Aorta (tissue), 5 donors: ENCODE measurements at places on chromosomes 1 and 21. TPM values are rescaled to one million over a fixed set of nuclear protein-coding genes. Genes with fewer than 3 reads are reported as not detected.

The COL6A1 gene
- total RNA-seq: 458 TPM

The LCE2C gene
- total RNA-seq: not detected

The SLC1A7 gene
- total RNA-seq: 0.16 TPM

The RAVER2 gene
- 18.2 TPM for total RNA-seq

The CELA3A gene
- total RNA-seq: 5.2 TPM

The C1QB gene
- 225 TPM for total RNA-seq

The OLIG2 gene
- total RNA-seq: not detected

The NUAK2 gene
- total RNA-seq: 1.7 TPM

The FMO2 gene
- total RNA-seq: 213 TPM

GRCh38 chr1:225949041-225949440, 8.0 kb upstream of the LEFTY2 start:
- DNase-seq: no peak
- no peaks in the 10 kb centered on the region for H3K27me3 ChIP-seq
- no peaks in the 10 kb centered on the region for H3K36me3 ChIP-seq
- H3K4me1 ChIP-seq: no peaks in the 10 kb centered on the region

DNA sequence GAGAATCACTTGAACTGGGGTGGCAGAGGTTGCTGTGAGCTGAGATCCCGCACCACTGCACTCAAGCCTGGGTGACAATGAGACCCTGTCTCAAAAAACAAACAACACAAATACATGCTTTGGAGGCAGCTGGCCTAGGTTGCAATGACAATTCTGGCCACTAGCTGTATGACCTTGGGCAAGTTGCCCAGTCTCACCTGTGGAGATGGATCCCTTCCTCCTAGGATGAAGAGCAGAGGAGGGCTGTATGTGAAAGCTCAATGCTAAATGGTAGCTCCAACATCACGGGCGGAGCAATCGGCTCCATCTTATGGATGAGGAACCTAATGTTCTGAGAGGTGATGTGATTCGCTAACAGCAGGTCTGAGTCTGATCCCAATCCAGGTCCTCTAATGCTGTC, 20.6 kb downstream of the ADORA1 start:
- H3K36me3 ChIP-seq: no peaks in the 10 kb centered on the region
- H3K4me1 ChIP-seq: no peaks in the 10 kb centered on the region
- no peaks in the 10 kb centered on the region for H3K27me3 ChIP-seq
- DNase-seq: no peak

DNA sequence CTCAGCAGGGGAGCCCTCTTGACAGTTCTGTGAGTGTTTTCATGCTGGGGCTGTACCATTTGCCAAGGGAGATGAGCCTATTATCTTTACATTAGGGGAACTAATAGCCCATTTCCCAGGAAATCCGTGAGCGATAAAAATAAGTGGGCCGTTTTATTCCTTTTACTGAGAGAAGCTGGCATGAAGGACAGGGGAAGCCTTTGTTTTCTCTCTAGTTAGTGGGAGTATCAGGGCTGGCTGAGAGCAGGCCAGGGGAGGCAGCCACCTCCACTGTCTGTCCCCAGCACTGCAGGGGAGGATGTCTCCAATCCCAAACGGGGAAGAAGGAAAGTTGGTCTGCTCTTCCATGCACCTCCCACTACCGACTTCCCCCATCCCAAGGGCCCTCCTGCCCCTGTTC, 2.5 kb downstream of the UBL4B start:
- H3K4me1 ChIP-seq: no peaks in the 10 kb centered on the region
- no peak overlapping the region for H3K27ac ChIP-seq
- DNase-seq: no peak
- no peaks in the 10 kb centered on the region for H3K27me3 ChIP-seq
- H3K4me3 ChIP-seq: no peak overlapping the region

GRCh38 chr1:161930064-161930463, 93.6 kb downstream of the OLFML2B start:
- DNase-seq: no peak
- H3K36me3 ChIP-seq: no peaks in the 10 kb centered on the region
- no peaks in the 10 kb centered on the region for H3K27me3 ChIP-seq
- peak overlapping the region; percentile 68 for H3K27ac ChIP-seq
- H3K4me1 ChIP-seq: peaks cover 8% of the 10 kb centered on the region

GRCh38 chr1:17110555-17110926, 8.7 kb downstream of the PADI2 start:
- H3K4me1 ChIP-seq: no peaks in the 10 kb centered on the region
- DNase-seq: no peak
- no peaks in the 10 kb centered on the region for H3K36me3 ChIP-seq
- H3K4me3 ChIP-seq: no peak overlapping the region

GRCh38 chr21:20106368-20106767, 891.8 kb upstream of the NCAM2 start:
- H3K27me3 ChIP-seq: no peaks in the 10 kb centered on the region
- H3K36me3 ChIP-seq: no peaks in the 10 kb centered on the region
- H3K4me3 ChIP-seq: no peak overlapping the region
- no peak overlapping the region for H3K27ac ChIP-seq

DNA sequence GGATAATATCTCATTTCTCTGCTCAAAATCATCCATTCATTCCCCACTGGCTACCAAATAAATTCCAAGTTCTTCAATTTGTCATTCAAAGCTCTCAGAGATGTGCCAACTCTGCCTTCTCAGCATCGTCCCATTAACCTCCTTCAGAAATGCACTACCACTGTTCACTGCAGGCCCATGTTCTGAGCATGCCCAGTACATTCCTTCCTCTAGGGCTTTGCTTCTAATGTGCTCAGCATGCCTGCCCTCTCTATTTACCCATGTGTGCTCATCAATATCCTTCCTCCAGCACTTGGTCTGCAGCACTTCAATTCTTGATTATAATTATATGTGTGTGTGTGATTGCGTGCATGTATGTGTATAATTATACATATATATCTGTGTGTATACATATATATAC, 36.1 kb upstream of the RGS8 start:
- no peaks in the 10 kb centered on the region for H3K27me3 ChIP-seq
- no peak for DNase-seq
- H3K4me1 ChIP-seq: no peaks in the 10 kb centered on the region

- peak; percentile 92 for DNase-seq
- no peaks in the 10 kb centered on the region for H3K36me3 ChIP-seq
- H3K27ac ChIP-seq: peak overlapping the region; percentile 96
- no peaks in the 10 kb centered on the region for H3K4me1 ChIP-seq
- H3K4me3 ChIP-seq: no peak overlapping the region
- no peaks in the 10 kb centered on the region for H3K27me3 ChIP-seq
Measured at GRCh38 chr1:156104065-156104810, 10.3 kb upstream of the LMNA start.

DNA sequence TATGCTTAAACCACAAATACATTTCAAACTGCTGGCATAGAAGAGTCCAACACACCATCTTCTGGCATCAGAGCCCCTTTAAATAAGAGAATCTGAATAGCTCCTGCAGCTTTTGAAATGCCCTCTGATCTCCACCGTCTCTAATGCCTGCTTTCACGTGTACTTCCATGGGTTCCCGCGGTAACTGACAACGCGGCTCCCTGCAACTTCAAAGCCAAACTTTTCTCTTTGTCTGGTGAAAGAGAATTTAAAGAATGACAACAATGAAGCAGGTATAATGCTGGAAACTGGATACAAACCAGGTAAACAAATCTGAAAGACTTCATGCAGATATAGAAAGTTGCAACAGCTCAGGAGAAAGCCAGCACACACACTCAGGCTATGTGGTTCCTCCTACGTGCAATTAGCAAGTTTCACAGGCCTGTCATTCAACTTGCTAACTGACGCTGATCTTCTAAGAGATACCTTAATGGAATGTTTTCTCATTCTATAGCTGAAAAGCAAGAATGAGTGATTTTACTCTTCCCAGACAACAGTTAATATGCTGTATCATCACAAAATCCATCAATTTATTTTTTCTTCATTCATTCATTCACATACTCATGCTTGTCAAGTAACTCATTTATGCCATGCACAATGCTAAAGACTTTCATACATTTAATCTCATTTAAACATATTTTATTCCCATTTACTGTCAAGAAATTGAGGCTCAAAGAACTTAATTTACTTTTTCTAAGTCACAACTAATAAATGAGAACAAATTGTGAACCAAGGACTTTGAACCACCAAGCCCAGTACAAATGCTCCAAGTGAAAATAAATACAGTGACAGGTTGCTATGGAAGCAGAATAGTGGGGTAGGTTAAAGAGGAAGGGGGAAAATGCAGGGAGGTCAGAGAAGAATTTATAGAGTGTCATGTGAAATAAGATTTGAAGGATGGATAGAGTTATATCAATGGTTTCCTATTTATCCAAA, 202.7 kb upstream of the SNX7 start:
- no peak overlapping the region for H3K4me3 ChIP-seq
- no peaks in the 10 kb centered on the region for H3K27me3 ChIP-seq
- no peak overlapping the region for H3K27ac ChIP-seq
- no peak for DNase-seq
- no peaks in the 10 kb centered on the region for H3K4me1 ChIP-seq

GRCh38 chr1:9872430-9873165, 37.5 kb downstream of the CTNNBIP1 start:
- no peak overlapping the region for H3K4me3 ChIP-seq
- H3K4me1 ChIP-seq: peaks cover 2% of the 10 kb centered on the region
- no peak for DNase-seq
- H3K27ac ChIP-seq: no peak overlapping the region
- H3K36me3 ChIP-seq: no peaks in the 10 kb centered on the region

DNA sequence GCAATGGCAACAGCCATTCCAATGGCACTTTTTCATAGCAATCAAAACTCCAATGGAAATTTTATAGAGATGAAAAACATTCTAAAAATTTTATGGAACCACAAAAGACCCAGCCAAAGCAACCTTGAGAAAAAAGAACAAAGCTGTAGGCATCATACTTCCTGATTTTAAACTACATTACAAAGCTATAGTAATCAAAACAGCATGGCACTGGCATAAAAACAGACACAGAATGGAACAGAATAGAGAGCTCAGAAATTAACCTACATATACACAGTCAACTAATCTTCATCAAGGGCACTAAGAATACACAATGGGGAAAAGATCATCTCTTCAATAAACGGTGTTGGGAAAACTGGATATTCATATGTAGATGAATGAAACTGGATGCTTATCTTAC, 401.5 kb downstream of the NPHP4 start:
- no peak for DNase-seq
- H3K4me1 ChIP-seq: no peaks in the 10 kb centered on the region
- no peak overlapping the region for H3K4me3 ChIP-seq

- peaks cover 4% of the 10 kb centered on the region for H3K4me1 ChIP-seq
- no peaks in the 10 kb centered on the region for H3K27me3 ChIP-seq
- DNase-seq: no peak
- no peaks in the 10 kb centered on the region for H3K36me3 ChIP-seq
- no peak overlapping the region for H3K4me3 ChIP-seq
- H3K27ac ChIP-seq: no peak overlapping the region
Measured at GRCh38 chr1:162218546-162218945, 149.1 kb downstream of the NOS1AP start.

GRCh38 chr1:245715291-245715701, 560.5 kb downstream of the KIF26B start:
- no peak overlapping the region for H3K4me3 ChIP-seq
- no peak for DNase-seq
- H3K27ac ChIP-seq: no peak overlapping the region
- no peaks in the 10 kb centered on the region for H3K36me3 ChIP-seq

GRCh38 chr1:60797351-60797750, 285.0 kb upstream of the NFIA start:
- no peaks in the 10 kb centered on the region for H3K4me1 ChIP-seq
- no peak for DNase-seq
- H3K27ac ChIP-seq: no peak overlapping the region
- H3K27me3 ChIP-seq: no peaks in the 10 kb centered on the region
- no peak overlapping the region for H3K4me3 ChIP-seq
- no peaks in the 10 kb centered on the region for H3K36me3 ChIP-seq

- no peaks in the 10 kb centered on the region for H3K4me1 ChIP-seq
- no peaks in the 10 kb centered on the region for H3K36me3 ChIP-seq
- no peak overlapping the region for H3K4me3 ChIP-seq
- H3K27me3 ChIP-seq: no peaks in the 10 kb centered on the region
- H3K27ac ChIP-seq: no peak overlapping the region
Measured at GRCh38 chr1:44359234-44359935, 4.3 kb upstream of the ERI3 start.

DNA sequence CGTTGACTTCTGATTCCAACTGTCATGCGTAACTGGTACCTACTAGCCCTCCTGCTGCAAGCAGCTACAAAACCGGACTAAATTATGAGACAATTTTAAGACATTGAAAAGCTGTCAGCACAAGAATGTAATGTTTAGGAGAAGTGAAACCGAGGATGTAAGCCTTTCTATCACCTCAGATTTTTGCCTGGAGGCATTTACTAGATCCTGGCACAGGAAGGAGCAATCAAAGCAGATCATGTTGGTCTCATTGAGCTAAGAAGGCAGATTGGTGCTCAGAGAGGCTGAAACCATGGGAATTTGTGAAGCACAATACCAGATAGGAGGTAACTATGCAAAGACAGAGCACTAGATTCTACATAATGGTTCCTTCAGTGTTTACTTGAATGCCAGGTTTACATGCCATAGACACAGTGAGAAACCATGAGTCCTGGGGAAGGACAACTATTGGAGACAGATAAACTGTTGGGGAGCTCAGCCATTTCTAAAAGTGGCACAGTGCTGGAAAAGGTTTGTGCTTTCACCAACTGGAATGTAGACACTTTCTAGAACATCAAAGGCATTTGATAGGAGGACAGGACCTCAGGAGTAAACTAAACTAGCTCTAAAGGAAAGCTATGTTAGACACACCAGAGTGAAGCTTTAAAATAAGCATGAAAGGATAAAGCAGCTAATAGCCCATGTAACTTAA, 179.4 kb downstream of the LYPLAL1 start:
- H3K4me3 ChIP-seq: no peak overlapping the region
- no peaks in the 10 kb centered on the region for H3K4me1 ChIP-seq
- H3K36me3 ChIP-seq: no peaks in the 10 kb centered on the region
- DNase-seq: no peak
- H3K27ac ChIP-seq: no peak overlapping the region

GRCh38 chr21:35244514-35244913, 195.4 kb upstream of the RUNX1 start:
- H3K36me3 ChIP-seq: no peaks in the 10 kb centered on the region
- H3K27me3 ChIP-seq: no peaks in the 10 kb centered on the region
- H3K4me3 ChIP-seq: no peak overlapping the region
- H3K27ac ChIP-seq: no peak overlapping the region
- peaks cover 4% of the 10 kb centered on the region for H3K4me1 ChIP-seq

DNA sequence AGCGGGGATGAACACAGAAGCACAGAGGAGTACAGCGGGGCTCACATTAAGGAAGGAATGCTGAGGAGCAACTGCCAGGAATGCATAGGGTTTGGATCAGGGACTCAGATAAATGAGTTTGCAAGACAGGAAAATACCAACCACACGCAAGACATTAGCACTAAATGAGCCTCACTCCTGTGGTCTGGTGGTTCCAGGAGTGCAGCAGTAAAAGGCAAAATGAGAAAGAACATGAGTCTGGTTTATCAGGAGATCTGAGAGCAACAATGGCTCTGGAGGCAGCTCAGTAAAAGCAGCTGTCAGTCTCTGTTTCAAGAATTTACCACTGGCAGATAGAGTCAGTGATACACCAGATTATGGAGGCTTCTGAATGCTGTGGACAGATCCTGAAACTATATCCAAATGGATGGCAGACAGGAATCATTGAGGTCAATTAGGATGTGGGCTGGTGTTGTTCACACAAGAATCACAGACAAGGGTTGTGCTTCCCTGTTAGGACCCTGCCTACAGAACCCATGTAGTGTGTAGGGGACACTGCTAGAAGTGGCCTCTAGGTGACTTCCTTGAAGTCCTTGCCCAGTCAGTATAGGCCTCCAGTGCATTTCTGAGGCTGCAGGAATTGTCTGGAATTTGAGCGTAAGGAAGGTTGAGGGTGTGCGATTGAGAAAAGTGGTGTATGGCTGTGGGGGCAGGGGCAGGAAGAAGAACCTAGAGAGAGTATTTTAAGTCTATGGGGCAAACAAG, 50.3 kb downstream of the CASQ2 start:
- DNase-seq: no peak
- no peaks in the 10 kb centered on the region for H3K36me3 ChIP-seq
- no peaks in the 10 kb centered on the region for H3K4me1 ChIP-seq
- H3K27ac ChIP-seq: no peak overlapping the region
